CD4-positive, alpha-beta T cell treated with Interleukin-12 subunit alpha and Interleukin-12 subunit beta, for 1 hour (primary cell): ENCODE measurements at places on chromosomes 6 and 20.

- no peak for DNase-seq
These were observed 37.0 kb upstream of the BTBD3 start for GRCh38 chr20:11880680-11881079.

DNA sequence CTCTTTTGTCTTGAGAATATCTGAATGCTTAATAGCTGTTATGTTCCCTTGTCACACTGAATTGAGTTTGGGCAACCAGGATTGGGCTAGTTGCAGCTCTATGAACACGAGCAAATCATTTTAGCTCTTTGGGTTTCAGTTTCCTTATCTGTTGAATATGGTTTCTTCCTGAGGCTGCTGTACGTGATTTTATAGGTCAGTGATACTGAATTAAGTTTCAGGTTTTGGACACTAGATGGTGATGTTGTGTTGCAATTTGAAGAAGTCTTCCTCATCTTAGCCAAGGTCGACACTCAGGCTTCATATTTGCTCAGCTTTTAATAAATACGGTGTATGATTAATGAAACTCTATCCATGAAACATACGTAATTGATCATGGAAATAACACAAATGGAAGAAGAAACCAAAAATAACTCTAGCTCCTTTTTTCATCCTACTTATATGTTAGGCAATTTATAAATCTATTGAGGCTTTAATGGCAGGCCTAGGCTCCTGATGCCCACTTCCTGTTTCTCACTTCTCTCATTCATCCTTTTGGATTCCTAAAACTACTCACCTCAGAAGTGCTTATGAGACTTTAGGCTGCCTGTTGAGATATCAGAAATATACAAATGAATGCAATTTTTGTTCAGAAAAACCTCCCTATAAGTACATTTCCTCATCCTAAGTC lies 354.1 kb upstream of the MAP3K7 start:
- peak; percentile 60 for DNase-seq

DNA sequence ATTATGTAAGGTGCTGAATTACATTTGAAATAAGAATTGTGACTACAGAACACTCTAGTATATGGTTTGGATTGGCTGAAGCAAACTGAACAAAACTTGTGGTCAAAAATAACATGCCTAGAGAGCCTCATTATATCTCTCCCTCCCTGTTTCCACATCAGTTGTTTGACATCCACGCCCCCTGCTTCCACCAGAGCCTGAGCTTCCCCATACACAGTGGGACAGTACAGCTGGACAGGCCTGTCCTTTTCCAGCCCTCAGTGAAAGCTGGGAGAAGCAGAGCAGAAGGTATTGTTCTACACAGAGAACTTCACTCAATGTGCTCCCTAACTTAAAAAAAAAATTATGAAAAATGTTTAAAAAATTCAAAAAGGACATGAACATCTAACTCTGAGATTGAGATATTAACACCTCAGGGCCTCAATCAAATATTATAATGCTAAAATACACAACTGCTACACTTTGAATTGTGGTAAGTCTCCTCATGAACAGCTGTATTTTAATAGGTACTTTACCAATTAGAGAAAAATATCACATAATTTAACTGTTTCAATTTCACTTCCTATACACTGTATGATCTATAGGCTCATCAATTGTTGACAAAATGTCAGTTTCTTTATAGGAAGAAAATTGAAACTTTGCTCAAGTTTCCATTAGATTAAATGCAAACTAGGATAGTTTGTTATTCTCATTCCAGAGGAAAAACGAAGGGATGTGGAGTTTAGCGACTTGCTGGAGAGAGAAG lies 44.9 kb upstream of the SCML4 start:
- DNase-seq: no peak

DNA sequence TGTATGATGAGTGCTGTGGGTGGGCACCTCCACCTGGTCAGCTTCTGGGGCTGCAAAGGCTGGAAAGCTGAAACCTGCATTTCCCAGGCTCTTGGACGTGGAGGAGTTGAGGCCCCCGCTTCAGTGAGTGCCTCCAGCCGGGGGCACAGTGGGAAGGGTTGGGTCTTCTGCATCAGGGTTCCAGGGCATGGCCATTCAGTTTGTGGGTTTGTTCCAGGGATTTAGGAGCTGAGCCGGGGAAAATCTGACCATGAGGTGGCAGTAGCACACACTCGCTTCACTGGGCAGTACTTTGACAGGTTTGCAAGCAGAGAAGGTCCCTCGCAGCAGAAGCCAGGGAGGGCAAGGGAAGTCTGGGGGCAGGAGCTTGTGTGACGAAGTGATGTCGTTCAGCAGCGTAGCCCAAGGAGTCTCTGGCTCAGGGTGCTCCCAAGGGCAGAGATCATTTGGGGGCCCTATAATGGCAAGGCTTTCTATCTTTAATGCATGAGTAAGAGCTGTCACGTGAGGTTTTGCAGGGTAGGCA lies 69.5 kb upstream of the SULF2 start:
- no peak for DNase-seq

- no peak for DNase-seq
These were observed 229.9 kb upstream of the STXBP5 start for GRCh38 chr6:146974351-146974750.

- DNase-seq: no peak
These were observed 147.2 kb downstream of the VEGFA start for GRCh38 chr6:43916924-43917877.

DNA sequence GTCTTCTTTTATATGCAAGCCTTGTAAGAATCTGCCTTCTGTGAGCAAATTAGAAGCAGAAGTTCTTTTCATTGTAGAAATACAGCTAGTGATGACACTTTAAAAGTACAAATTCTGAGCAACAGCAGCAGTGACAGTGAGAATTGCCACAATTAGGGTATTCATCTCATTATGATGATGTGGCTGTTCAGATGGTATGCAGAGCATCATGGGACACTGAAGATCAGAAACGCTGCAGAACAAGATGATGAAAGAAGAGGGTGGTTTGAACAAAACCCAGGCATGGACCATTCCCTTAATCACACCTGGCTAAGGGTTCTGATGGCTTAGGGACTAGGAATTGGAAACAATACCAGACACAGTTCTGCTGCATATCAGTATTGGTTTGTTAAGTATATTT lies 312.7 kb upstream of the TBX18 start:
- no peak for DNase-seq
